ENCODE measurements at places on chromosomes 7 and 10.

DNA sequence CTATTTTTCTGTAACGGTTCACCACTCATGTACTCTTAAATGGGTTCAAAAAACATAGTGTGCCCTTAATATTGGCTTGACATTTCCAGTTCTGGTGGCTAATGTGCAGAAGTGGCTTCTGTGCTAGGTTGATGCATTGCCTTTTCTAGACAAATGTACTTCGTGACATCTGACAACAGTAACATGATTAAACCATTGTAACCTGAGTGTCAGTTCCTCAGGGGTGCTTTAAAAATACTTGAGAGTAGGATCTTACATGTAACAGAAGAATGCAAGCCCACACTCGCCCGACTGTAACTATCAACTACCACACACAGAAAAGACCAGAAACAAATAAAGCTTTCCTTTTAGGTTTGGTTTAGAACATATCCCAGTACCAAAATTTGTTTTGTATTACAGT, 393.4 kb upstream of the NFE2L3 start:
- no peak for DNase-seq

DNA sequence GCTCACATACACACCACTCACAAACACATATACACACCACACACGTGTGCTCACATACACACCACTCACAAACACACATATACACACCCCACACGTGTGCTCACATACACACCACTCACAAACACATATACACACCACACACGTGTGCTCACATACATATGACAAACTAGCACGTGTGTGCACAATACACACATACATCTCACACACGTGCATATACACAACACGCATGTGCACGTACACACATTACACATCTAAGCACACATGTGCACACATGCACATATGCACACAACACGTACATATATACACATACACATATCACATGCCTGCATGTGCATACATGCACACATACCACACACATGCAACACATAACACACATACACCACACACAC, 78.3 kb upstream of the FOXK1 start:
- DNase-seq, result no peak

- no peak for DNase-seq
Measured at GRCh38 chr10:117544004-117544701, 1.6 kb downstream of the EMX2 start.

GRCh38 chr7:102450242-102450641, 14.4 kb downstream of the ALKBH4 start:
- DNase-seq, result no peak

- no peak for DNase-seq
Measured at GRCh38 chr7:469563-469961, 50.1 kb downstream of the PDGFA start.

GRCh38 chr7:935164-935873, 19.2 kb downstream of the ADAP1 start:
- DNase-seq, result no peak

DNA sequence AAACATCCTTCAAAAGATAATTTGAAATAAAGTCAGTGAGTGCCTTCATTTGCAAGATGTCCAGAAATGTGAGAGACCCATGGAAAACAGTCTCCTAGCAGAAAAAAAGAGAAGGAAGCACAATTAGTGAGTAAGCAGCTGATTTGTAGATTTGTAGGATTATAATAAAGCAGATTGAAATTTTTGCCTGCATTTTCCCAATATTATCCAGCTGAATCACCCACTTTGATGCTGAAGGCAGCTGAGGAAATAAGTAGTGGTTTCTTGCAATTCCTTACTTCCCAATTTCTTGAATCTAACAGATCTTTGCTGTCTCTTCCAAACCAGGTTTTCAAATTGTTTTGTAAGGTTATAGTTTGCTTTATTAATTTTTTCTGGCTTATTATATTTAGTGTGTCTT, 181.4 kb downstream of the GNAT3 start:
- DNase-seq, result no peak

DNA sequence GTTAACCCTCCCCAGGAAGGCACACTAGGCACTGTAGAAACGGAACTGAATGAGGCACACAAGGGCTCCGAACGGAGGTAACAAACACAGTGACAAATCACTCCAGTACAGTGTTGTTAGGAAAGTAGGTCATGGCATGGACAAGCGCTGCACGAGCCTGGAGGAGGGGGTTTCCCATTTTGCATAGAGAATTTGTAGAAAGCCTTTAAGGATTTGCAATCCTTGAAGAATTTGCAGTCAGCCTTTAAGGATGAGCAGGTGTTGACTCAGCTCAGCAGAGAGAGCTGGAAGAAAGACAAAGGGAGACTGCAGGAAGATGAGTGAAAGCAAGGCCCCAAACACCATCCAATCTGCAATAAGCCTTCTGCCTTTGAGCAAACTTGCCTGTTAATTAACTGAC, 51.1 kb upstream of the PPP1R3C start:
- no peak for DNase-seq

DNA sequence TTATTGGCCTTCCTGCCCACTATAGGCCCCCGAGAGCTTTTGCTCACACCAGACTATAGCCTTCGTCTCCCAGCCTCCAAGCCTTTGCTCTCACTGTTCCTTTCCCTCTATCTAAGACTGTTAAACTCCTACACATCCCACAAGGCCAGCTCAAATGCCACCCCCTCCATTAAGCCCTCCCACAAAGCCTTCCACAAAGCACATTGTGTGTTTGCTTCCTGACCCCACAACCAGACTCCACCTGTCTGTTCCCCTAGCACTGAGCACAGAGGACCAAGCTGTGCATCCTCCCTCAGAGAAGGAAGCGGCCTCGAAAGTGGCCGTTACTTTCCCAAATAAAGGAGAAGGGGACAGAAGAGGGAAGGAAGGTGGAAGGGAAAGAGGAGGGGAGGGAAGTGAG, 1.3 kb downstream of the LOXL4 start:
- no peak for DNase-seq

- no peak for DNase-seq
Measured at GRCh38 chr10:28569506-28570159, 36.7 kb downstream of the WAC start.

DNA sequence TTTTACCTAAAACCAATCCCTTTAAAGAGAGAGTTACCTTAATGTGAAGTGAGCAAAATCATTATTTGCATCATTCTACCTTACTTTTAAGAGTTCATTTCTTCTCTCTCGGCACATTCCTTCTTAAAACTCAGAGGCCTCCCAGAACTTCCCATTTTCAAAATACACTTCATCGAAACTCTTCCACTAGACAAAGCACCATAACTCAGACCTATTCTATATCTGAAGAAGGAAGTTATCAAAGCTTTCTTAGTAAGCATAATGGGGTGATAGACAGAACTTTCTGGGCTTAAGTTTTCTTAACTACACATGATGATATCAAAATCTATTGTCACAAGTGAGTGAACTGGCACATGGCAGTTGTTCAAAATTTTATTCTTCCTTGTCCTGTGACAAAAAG, 24.6 kb upstream of the GNAT3 start:
- no peak for DNase-seq

All from right forelimb (tissue), 1 donor.